Activated T-cell treated with anti-CD3 and anti-CD28 coated beads for 4 hours (primary cell): ENCODE measurements at places on chromosomes 6 and 20.

- DNase-seq = no peak
Observed at GRCh38 chr20:15619816-15620215, 953.4 kb downstream of the KIF16B start.

DNA sequence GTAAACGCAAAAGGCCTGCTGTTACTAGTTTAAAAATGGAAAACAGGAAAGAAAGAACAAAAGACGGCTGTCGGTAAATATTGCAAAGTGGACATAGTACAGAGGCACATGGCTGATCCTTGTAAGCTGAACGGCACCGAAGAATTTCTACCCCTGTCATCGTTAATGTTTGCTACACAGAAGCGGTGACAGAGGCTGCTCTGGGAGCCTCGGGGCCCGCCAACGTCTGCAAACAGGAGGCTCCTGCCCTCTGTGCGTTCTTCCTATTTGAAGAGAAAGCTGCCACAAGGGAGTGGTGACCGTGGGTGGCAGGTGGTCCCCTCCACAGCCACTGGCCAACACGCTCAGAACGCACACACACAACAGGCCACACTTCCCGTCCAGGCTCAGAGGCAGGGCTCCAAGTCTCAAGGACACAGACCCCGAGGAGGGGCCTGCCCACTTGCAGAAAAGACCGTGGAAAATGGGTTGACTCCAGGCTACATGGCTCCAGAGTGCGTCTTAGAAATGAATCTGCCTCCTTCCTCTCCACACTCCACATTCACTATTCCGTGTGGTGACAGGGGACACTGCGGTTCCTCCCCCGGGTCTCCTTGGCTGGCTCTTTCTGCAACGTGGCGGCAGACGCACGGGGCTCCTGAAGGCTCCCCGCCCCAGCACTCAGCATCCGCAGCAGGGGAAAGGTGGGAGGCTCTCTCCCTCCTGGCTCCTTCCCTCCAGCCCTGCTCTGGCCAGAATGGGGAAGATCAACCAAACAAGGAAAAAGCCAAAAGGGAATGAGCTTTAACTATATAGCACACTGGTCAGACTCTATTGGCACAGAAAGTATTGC is 64.5 kb downstream of the GMPR start:
- no peak for DNase-seq

GRCh38 chr6:149015535-149016525 is 269.0 kb downstream of the UST start:
- DNase-seq = no peak

DNA sequence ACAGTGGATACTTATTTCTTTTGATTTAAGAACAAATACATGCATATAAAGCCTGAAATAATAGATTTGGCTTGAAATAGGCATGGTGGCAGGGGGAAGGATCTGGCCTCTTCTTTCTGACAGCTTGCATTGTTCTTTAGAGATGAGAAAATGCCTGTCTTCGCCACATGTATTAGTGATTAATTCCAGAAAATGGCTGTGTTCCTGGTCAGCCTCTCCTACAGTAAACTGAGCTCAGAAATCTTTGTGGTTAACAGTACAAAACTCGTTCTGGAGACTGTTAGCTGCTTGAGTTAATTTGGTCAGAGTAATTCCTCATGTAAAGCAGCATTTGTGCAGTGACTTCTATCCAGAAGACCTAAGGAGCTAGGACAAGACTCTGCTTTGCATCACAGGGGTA is 151.5 kb downstream of the EYA4 start:
- DNase-seq = no peak

GRCh38 chr6:42110683-42111082 is 31.7 kb downstream of the C6orf132 start:
- no peak for DNase-seq

DNA sequence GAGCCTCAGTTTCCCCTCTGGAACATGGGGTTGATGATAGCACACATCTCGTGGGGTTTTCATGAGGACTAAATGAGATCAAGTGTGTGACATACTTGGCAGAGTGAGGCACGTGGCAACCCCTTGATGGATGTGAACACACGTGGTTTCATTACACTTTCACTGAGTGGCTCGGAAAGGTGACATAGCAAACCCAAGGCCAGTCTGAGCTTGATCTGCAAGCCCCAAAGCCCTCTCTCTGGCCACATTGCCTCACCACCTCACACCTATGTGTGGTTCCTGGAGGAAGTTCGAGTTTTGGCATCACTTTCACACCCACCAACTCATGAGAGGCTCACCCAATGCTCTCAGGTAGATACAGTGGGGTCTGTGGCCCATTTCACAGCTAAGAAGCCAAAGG is 60.0 kb downstream of the CPNE5 start:
- no peak for DNase-seq

GRCh38 chr6:33208091-33208967 is at the start of gene RING1:
TSS of gene RING1 (plus strand) at chr6:33208500. CDS start at chr6:33208823, 323 bp downstream.
- DNase-seq = peak; percentile 84

- DNase-seq = no peak
Observed at GRCh38 chr6:117018771-117019170, 141.7 kb downstream of the RFX6 start.

DNA sequence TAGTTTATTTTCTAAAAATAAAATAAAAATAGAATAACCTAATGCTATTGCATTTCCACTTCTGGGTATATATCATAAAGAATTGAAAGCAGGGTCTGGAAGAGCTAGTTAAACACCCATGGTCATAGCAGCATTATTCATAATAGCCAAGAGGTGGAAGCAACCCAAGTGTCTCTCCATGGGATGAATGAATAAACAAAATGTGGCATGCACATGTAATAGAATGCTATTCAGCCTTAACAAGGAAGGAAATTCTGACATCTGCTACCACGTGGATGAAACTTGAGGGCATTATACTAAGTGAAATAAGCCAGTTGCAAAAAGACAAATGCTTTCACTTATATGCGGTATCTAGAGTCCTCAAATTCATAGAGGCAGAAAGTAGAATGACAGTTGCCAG is 130.8 kb downstream of the TIAM2 start:
- DNase-seq = no peak

DNA sequence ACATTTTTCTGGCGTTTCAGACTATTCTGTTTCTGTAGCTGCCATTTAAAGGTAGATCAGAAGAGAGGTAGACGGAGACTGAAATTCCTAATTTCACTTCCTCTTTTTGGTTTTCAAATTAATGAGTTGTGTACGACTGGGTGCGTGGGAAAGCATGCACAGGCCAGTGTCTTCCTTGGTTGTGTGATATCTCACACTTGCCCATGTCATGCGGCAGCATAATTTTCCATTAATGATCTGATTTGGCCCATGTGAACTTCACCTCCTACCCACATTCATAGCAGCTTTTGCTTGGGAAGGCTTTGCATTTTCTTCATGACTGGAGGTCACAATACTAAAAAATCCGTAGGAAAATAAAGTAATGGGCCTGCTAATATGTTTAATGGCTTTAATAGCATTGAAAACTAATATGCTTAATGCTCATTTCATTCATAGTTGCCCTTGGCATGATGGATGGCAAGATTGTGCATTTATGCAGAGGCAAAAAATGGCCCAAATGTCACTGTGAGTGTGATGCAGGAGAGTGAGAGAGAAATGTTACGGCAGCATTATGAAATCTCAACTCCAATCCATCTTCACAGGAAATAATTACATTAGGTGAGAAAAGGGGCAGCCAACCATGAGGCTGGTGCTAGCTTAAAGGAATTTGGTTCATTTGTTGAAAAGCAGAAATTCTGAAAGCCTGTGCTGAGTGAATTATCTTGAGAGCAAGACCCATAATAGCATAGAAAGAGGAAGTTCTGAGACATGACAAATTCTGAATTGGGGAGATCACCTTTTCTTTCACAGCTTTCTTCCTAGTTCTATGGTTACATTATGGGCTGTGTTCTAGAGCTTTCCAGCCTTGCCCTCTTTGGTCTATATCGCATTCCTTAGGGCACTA is 69.0 kb upstream of the UST start:
- no peak for DNase-seq

DNA sequence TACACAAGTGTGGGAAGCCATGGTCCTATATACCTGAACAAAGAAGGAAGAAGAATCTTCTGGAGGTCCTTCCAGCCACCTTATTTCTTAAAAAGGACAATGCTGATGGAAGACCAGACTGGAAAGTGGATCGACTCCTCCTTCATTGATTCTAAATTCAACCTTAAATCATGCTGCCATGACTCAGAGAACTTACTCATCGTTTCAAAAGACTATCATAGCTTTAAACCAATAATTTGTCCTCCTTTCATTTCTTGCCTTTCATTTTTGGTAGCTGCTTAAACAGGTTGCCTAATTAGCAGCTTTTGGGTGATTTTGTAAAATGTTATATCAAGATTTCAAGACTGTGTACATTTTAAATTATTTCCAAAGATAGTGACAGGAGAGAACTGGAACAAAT is 60.8 kb downstream of the RTN4IP1 start:
- DNase-seq = no peak

GRCh38 chr20:4869290-4870193 is 131.8 kb downstream of the SLC23A2 start:
- DNase-seq = no peak

GRCh38 chr6:15708231-15708630 is 45.4 kb upstream of the DTNBP1 start:
- DNase-seq = no peak

- DNase-seq = no peak
Observed at GRCh38 chr6:29938746-29939508, 3.4 kb upstream of the HLA-A start.

DNA sequence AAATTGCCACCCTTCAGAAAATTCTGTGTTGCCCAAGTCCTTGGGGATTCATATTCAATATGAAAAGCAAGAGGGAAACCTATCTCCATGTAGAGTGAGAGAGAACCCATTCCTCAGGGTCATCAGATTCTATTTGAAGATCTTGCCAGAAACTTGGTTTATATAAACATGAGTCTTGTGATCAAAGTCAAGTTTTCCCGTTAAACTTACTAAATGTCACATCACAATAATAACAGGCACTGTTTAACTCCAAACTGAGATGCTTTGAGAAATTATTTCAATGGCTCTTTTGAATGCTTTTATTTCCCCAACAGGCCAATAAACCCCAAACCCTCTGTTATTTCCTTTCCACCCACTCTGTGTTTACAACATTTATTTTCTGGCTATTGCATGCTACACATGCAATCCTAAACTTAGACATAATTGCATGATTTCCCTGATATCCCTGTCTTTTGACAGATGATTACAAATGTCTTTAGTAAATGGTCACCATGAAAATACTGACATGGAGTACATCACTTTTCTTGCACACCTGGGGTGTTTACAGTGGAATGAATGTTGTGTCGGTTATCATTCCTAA is 31.1 kb upstream of the SSTR4 start:
- no peak for DNase-seq

DNA sequence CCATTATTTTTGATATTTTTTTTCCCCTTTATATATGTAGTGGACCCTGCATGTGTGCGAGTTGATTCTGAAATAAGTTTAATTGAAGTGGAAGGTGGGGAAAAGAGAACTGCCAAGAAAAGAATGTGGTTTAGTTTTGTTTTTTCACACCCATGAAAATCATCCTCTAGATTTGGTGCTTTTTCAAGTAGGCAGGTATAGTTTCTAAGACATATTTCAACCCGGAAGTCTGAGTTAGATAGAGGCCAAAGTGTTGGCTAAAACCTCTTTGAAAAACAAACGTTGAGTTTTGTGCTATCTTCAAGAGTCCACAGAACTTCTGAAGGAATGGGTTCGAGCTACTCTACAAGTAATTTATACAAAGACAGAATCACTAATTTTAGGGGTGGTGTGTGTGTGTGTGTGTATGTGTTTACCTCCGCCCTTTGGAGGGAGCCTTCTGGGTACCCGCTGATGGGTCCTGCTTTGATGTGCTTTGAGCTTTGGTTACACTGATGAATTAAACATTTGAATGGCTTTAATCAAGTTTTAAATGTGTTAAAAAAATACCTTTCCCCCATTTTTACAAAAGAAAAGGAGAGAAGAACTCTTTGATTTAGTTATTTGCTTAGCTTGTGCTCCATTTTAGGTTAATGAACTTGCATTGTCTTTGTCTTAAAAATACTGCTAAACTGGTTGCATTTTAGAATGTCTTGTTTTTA is 2.5 kb downstream of the RREB1 start:
- no peak for DNase-seq

DNA sequence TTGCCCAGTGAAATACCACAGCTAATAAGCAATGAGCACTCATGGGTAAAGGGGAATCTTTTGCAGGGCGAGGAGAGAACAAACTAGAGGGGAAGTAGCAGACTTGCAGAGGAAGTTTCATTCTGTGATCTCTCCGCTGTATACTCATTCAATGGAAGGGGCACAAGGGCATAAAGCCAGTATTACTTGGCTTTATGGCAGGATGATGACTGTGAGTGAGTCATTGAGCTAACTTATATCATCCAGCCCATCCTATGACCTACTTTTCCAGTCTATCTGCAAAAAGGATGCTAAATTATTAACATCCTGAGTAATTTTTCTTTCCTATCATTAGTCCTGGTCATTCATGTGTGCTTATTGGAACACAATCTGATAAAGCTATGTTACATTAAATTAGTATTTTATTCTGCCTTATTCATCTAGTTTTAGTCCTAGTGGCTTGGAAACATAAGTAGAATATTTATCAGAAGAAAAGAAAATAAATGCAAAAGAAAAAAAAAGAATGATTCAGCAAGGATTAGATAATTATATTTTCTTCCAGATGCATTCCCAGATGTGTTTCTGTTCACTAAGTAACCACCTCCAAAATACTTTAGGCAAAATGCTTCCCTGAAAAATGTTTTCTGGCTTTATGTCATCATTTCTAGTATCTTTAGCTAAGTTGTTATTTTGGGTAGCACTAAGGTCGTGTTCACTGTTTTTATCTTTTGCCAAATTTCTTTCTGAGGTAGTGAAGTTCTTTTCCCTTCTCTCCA is 471.7 kb downstream of the CDKAL1 start:
- DNase-seq = no peak

GRCh38 chr6:39381550-39382140 is 59.1 kb upstream of the KCNK16 start:
- DNase-seq = no peak

DNA sequence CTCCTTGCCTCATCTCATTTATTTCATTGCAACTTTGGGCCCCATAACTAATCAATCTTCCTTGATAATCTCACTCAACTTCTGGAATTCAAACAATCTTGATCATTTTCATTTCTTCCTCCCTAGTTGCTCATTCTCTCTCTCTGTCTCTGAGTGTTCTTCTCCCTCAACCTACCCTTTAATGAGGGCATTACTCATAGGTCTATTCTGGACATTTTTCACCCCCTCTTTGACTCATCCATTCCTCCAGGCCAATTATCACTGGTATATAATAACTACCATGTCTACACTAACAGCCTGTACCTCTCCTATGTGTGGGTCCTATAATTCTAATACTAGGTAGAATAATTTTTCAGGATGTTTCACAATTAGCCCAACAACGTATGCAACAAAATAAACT is 78.8 kb downstream of the COL21A1 start:
- DNase-seq = no peak

DNA sequence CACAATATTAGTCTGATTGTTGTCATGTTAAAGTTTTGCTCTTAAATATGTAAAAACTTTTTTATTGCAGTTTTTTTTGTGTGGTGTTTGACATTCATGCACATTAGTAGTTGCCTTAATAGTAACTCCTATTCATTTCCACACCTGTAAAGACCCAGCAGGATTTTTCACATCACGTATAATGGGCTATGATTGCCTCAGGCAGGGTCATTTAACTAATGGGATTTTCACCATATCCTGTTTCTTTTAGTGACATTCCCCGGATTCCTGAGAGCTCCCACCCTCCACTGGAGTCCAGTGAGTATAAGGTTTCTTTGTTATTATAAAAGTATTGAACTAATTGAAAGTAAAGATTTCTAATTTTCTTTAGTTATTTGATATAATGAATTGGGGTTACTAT is 359.2 kb downstream of the RIMS1 start:
- no peak for DNase-seq

- no peak for DNase-seq
Observed at GRCh38 chr6:139757784-139758183, 383.3 kb upstream of the CITED2 start.
